Mesenteric fat pad (tissue), 1 donor: ENCODE measurements at places on chromosomes 16 and 17.

GRCh38 chr17:31394544-31394943 is 3.1 kb downstream of the RAB11FIP4 start:
- peak; percentile 60 for DNase-seq

DNA sequence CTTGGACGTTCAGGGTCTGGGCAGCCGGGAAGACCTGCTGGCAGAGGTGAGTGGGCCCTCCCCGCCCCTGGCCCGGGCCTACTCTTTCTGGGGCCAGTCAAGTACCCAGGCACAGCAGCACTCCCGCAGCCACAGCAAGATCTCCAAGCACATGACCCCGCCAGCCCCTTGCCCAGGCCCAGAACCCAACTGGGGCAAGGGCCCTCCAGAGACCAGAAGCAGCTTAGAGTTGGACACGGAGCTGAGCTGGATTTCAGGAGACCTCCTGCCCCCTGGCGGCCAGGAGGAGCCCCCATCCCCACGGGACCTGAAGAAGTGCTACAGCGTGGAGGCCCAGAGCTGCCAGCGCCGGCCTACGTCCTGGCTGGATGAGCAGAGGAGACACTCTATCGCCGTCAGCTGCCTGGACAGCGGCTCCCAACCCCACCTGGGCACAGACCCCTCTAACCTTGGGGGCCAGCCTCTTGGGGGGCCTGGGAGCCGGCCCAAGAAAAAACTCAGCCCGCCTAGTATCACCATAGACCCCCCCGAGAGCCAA is 8.6 kb upstream of the ABCC3 start:
- no peak for DNase-seq

GRCh38 chr16:3625911-3626732 is 14.7 kb upstream of the SLX4 start:
- peak; percentile 18 for DNase-seq

GRCh38 chr16:10930755-10931093 is 11.5 kb downstream of the DEXI start:
- DNase-seq, result no peak

DNA sequence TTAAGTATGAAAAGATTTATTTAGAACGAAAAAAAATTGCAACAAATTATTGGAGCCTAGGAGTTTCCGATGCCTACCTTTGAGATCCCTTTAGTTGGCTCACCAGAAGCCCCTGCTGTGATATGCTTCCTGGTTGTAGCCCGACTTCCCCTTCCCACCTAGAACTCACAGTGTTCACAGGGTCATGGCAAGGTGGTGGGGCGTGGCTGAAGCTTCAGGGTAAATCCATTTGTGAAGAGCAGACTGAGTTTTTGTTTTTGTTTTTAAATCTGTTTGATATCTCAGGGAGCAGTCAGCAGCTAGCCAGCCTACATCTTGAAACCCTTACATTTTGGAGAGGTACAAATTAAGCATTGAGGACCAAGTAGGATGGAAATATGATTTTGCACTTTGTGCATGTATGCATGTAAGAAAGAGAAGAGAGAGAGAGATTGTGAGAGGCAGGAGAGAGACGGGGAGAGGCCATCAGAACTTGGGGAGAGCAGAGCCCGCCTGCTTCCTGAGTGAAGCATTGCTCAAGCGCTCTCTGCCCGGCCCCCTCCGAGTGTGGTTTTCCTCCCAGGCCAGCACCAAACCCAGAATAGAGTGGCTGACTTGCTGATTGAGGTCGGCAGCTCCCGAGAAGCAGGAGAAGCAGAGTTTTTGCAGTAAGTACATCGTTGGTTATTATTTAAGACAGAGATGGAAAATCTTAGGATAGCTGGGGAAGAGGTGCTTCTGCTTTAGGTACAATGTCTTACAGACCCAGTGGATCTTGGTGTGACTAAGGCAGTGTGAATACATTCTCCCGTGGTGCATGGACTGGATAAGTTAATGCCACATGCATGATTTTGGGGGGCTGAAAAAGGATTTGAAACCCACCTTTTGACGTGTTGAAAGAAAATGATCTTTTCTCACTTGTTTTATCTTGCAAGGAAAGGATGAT is 64.2 kb downstream of the SPECC1 start:
- DNase-seq, result no peak

DNA sequence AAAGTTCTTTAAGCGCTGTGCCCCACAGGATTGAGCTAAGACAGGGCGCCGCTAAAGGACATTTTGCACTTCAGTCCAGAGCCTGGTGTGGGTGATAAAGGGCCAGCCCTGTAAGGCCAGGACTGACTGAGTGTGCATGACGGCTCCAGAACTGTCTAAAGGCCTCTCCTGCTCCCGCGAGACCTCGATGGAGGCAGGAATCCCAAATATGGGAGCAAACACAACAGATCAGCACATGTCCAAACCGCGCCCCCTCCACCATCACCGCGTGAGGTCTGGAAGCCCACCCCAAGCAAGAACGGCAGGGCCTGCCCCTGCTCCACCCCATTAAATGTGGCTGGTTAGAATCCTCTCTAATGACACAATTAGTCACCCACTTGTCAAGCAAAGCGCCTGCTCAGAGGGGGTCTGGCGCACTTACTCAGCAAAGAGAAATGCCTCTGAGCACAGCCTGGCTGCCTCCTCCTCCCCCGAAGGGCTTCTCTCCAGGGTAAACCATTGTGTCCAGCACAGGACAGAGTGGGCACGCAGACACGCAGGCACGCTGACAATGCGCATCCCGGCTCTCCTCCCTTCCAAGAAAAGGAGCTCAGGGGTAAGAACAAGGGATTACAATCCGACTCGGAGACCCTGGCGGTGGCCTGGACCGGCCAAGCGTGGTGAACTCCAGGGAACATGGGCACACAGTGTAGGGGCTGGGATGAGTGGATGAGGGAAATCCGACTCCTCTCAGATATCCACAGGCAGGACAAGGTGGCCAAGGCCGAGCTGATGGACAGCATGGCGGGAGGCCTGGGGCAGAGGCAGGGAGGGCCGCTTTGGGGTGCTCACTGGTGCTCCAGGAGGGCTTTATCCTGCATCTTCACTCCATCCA is 1.5 kb downstream of the MXRA7 start:
- DNase-seq, result no peak

- no peak for DNase-seq
Measured at GRCh38 chr17:76408037-76408849, 23.8 kb downstream of the SPHK1 start.

GRCh38 chr17:45905814-45906213 is 11.5 kb downstream of the MAPT start:
- no peak for DNase-seq

GRCh38 chr17:71022758-71023157 is 853.4 kb downstream of the KCNJ2 start:
- no peak for DNase-seq
